ENCODE measurements at places on chromosomes 5 and 9.

DNA sequence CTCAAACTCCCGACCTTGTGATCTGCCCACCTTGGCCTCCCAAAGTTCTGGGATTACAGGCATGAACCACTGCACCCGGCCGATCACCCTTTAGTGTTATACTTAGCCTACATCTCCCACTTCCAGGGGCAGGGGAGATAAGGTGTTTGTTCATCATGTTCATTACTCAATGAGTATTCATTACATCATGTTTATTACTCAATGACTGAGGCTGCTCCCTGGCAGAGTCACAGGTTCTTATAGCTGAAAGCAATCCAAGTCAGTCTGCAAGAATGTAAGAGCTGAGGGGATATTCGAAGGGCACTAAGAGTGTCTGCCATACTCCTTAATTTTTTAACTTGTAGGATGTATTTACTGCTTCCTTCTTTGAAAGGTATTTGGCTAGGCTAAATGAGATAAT is 214.2 kb downstream of the SPATA31D1 start:
- DNase-seq: no peak

- peak; percentile 40 for DNase-seq
Measured at GRCh38 chr5:125197321-125197720, 450.9 kb upstream of the ZNF608 start.

- DNase-seq: peak; percentile 2
Measured at GRCh38 chr5:99349787-99350186, 421.0 kb upstream of the CHD1 start.

GRCh38 chr5:160349935-160350303 is 20.5 kb downstream of the C1QTNF2 start:
- no peak for DNase-seq

DNA sequence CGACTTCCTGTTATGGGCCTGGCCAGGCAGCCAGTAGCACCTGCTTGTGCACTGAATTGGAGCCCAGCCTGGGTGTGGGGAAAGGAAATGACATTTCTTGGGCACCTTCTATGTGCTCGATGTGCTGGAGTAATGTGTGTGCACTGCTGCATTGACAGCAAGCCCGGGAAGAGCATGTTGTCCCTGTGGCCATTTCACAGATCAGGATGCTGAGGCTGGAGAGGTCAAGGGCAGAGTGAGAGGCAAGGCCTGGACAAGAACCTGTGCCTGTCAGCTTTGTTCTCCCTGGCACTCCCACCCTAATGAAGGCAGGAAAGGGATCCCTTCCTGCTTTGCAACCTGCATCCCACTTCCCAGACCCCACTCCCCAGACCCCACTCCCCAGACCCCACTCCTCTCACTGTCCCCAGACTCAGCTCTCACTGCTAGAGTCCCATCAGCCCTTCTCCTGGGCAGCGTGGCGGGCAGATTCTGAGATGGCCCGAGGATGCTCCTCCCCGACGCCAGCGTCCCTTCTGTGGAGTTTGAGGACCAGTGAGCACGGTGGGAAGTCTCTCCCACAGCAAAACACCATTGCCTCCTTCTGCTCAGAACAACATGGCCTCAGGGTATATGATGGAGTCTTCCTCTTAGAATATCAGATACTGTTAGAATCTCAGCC is 49.6 kb downstream of the BARX1 start:
- DNase-seq: no peak

DNA sequence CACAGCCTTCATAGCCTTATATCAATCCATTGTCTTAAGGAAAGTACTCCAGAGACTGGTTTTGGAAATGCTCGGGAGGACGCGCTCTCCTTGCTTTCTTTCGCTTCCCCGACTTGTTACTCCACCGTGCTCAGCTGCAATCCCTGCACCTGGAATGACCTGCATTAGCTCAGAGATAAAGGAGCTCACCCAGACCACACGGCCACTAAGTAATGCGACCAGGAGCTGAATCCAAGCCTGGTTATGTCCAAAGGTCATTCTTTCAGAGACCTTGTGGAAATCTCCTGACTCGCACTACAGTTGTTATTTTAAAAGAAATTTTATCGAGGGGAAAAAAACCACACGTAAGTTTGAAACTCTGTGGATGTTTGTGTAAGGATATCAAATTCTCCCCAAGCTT is 135.3 kb upstream of the DPYSL3 start:
- DNase-seq: no peak

GRCh38 chr5:28880936-28881335 is 1842.5 kb upstream of the CDH9 start:
- DNase-seq: no peak

GRCh38 chr5:88785746-88786565 is 97.0 kb downstream of the MEF2C start:
- no peak for DNase-seq

GRCh38 chr5:43020399-43020746 is 19.7 kb downstream of the ANXA2R start:
- no peak for DNase-seq

- no peak for DNase-seq
Measured at GRCh38 chr5:6715758-6716628, 2.8 kb downstream of the TENT4A start.

DNA sequence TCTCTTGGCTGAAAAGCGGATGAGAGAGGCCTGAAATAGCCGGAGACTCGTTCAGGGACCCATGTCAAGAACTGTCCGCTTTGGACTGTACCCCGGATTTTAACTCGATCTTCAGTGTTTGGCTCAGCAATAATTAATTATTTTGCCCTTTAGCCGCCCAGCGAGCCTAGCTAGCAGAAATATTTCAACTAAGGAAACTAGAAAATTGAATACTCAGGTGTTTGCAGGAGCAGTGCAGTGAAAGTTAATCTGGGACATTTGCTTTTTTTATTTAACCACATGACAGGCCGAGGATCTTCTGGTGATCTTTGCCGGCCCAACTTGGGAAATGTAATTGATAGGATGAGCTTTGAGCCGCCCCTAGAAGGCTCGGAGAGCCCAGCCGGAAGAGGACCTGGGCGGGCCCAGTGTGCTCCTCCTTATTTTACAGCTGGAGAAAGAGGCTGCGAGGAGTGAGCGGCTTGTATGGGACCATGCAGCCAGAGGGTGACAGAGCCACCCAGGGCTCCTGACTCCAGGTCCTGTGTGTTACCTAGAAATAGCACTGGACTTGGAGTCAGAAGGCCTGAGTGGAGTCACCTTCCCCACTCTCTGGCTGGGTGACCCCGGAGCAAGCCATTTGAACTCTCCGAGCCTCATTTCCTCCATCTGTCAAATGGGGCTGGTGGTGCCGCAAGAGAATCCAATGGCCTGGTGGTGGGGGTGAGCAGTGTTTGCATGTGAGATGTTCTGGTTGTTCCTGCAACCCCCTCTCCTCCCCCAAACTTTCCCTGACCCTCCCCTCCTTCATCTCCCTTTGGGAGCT is 2.4 kb downstream of the PPARGC1B start:
- DNase-seq: no peak

- no peak for DNase-seq
Measured at GRCh38 chr9:12956805-12957204, 182.0 kb downstream of the LURAP1L start.

DNA sequence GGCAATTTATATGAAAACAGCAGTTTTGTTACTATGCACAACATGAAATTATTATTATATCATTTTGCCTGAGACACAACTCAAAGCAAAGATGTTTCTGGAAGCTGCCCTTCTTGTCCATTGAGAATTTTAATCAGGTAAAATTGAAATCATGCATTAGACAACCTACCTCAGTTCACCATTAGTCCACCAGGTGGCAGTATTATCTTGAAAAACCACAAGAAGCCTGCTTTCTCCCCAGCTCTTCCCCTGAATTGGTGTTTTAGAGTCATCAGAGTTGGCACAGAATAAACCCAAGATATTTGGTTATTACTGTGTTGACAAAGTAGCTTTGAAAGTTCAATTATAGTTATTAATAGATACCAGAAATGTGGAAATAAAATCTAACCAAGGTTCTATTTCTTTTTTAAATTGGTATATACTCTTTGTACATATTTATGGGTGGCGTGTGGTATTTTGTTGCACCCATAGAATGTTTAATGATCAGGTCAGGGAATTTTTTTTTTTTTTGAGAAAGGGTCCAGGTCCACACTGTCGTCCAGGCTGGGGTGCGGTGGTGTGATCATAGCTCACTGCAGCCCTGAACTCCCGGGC is 25.7 kb downstream of the UTP15 start:
- DNase-seq: peak; percentile 78

DNA sequence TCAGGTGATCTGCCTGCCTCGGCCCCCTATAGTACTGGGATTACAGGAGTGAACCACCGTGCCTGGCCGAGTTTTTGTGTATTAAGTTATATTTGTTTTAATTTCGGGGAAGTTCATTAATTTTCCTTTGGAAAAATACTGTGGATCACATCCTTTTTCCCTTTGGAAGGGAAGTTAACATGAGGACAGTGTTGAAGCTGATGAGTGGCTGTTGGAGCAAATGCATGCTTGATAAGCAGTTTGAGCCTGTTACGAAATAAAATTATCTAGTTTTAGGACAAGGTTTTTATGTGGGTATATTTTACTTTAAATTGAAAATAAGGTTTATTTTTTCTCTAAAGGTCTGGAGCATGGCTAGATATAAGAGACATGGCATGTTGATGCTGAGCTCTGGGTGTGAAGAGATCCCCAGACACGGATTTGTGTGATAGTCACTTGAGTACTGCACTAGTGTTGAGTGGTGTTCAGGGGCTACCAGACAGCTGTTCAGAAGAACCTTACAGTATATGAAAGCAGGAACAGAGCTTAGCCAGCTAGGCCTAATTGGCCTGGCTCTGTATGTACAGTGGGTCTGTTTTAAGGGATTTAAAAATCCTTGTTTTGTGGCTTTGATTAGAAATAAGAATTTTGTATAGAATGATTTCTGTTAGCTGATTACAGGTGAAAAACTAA is 17.4 kb downstream of the LMNB1 start:
- DNase-seq: no peak

DNA sequence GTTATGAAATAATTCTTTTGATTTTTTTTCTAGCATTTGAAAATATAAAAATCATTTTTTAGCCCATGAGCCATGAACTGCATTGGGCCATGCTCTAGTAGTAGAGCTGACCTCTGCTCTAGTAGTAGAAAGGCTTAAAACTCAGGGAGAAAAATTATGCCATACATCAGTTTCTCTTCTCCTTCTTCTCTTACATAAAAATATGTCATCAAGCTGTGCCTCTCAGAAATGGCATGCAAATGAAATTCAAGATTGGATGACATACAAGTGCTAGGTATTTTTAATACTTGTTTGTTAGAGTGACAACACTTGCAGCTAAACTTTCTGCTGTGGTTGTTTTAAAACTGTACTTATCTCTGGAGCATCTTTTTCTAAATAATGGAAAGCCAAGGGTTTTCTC is 42.1 kb upstream of the TMOD1 start:
- no peak for DNase-seq

DNA sequence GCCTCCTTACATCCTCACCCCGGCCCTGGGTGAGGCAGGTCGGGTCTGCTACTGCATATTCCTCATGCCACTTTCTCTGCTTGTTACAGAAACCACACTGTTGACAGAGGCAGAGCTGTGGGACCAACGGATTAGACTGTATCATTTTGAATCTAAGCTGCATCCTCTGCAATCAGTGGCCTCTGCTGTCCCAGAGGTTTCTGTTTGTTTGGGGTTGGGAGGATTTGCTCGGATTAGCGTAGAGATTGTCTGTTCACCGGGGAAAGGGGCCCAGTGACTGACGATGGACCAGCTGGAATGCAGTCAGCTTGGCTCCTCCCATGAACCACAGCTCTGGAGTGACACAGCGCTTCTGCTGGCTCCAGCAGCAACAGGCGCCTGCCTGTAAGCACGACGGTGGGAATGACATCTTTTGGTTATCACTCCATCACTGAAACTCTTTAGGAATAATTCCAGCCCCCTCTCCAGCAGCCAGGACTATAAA is 37.3 kb upstream of the ADRA1B start:
- no peak for DNase-seq

DNA sequence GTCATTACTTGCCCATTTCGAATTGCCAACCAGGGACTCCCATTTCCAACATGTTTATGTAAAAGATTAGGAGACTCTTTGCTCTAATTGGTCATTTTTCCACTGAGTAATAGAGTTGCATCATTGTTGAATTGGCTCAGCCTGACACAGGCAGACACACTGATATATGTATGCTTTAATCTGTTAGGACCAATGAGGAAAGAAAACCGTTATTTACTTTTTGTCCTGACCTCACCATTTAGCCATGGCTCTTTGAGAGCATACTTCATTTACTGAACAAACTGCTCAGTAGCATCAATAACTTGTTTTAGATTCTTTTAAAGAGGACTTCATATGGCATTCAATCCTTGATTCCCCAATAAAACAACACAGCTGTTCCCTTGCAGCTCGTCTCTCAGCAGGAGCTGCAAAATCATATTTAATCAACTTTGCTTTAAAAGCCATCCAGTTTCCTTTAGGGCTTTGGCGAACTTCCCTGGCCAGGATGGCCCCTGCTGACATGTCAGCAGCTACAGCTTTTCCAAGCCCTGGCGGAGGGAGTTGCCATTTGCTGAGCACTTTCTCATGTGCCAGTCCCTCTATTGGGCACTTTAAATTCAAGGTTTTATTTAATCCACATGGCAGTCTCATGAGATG is 251.5 kb upstream of the TNC start:
- no peak for DNase-seq

- no peak for DNase-seq
Measured at GRCh38 chr5:62333250-62333794, 27.3 kb downstream of the KIF2A start.

DNA sequence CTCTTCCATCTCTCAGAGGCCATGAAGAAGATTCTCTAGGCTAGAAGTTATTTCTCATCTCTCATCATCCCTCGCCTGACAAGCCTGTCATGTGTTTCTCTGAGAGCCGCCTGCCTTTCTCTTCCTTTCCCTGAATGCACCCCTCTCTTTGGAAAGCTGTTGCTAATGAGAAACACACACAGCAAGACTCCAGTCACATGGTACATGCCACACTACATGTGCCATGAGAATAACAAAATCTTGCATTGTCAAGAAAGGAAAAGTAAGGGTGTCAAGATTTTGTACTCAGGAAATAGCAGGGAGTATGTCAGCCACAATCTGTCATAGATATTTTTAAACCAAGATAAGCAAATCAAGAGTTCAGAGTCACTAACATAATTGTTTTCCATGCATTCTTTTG is 8.9 kb downstream of the AGXT2 start:
- no peak for DNase-seq

DNA sequence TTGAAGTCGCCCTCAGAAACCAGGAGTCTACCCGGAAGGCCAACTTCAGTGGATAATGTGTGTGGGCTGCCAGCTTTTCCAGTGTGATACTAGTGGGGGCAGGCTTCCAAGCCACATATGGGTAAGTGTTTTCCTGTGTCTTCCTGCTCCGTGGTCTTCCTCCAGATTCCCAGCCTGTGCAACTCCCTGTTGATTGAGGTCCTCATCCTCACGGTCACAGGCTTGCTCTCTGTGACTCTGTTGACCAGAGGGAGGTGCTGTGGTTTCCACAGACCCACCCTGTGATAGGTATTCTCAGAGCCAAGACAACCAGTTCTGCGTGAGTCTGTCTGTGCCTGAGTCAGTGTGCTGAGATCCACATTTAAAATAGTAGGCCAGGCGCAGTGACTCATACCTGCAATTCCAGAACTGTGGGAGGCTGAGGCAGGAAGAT is 388.0 kb upstream of the IRX2 start:
- no peak for DNase-seq

GRCh38 chr5:68534131-68534940 is 318.8 kb downstream of the PIK3R1 start:
- no peak for DNase-seq

- no peak for DNase-seq
Measured at GRCh38 chr5:162174358-162174974, 106.9 kb downstream of the GABRG2 start.

- no peak for DNase-seq
Measured at GRCh38 chr9:109482391-109482916, 15.7 kb downstream of the PTPN3 start.

Data from NCI-H146 (cell line).